Nucleus accumbens (tissue), 56 donors: ENCODE measurements at places on chromosomes 11 and 22.

DNA sequence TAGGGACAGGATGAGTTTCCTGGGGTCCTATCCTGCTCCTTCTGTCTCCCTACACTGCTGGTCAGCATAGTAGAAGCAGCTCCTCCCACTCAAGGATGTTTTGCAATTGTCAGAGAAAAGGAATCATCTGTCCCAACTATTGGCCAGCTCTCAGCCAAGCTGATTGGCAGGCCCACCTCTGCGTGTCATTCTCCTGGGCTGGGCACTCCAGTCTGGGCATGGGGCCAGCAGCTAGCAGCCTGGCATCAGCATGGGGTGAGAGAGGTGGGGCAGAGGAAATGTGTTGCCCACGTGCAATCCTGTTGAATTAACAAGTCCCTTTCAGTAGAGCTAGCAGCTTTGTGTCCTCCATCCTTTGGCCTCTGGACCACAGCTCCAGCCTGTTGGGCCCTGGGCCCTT, 14.1 kb downstream of the ANKK1 start:
- DNase-seq, result peak; percentile 37

DNA sequence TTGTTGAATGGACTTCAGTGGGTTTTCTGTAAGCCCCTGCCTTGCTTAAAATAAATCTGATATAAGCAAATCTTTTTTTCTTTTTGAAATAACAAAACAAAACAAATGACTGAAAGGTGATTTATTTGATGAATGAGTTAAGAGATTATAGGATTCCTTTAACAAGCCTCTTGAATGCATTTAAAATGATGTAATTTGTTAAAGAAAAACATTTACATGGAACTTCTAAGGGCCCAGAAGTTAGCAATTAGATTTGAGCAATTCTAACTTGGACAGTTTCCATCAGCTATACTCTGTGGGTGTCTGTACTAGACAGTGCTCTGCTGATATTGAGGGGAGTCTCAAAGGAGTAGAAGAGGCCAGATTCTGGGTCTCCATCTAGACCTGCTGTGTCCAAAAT, 143.5 kb upstream of the RAG2 start:
- DNase-seq, result no peak

DNA sequence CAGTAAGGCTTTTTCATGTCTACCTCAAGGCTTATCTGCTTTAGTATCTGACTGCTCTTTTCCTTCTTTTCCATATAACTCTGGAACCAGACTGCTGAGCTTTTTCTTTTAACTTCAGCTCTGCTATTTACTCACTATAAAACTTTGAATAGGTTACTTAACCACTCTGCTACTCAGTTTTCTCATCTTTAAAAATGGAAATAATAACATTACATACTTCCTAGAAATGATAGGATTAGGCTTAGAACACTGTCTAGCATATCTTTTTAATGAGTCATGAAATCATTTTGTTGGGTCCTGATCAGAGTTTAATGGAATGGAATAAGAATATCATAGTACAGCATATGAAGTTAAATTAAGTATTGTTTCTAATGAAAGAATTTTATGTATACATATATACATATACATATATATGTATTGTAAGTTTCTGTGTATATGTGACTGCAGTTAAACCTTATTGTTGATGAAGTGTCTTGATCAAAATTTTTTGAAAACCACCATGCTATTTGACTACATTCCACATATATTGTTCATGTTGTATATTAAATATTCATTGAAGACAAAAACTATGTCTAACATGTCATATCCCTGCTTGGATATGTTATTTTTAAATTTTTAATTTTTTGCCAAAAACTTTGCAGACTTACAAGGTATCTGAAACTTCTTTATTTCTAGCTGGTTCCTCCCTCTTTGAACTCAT, 120.2 kb downstream of the METTL15 start:
- DNase-seq, result no peak

- DNase-seq, result no peak
Measured at GRCh38 chr11:34970480-34970879, 54.1 kb downstream of the PDHX start.

DNA sequence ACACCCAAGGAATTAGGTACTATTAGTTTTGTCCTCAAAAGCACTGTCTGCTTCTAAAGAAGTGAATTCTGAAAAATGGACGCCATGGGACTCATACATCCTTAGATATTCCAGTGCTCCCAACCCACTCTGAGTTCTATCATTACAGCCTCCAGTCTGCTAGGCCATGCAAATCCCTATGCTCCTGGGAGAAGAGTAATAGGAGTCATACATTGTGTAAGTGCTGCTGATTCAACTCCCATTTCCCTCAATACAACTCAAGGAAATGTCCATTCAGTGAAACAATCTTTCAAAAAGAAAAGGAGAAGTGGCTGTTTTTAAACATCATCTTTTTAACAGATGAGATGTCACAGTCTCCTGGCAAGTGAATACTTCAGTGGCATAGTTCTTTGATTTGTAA, 590.2 kb upstream of the LRRC4C start:
- no peak for DNase-seq

DNA sequence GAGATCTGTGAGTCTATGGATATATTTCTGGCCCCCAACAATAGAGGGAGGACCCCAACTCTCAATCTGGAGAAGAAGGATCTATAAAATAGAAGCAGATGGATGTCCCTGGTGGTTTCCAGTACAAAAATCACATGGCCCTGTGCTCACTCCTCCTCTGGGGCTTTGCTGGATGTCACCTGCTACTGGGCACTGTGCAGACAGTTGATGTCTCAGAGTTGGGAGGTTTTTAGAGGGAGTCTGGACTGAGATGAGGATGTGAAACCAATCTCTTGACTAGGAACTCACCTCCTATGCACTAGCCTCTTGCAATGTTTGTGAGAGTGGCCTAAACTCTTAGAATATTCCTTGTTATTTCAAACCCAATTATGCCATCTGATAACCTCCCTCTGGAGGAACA, 107.2 kb downstream of the SCN3B start:
- no peak for DNase-seq

DNA sequence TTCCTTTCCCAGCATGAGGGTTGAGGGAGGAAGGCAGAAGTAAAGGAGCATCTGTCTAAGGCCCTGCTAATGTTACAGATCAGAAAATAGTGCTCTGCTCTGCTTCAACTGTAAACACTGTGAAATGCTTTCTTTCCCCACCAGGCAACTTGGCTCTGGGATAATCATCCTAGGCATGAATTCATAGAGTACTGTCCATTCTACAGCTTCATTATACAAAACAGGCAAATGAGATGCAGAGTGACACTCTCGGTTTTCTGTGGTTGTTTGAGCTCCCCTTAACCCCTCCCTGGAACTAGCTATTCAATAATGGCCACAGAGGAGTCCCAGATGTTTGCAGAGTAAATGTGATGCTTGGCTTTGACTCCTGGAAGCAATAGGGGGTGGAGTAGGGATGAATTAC, 184.3 kb upstream of the CTSC start:
- no peak for DNase-seq

GRCh38 chr11:134512571-134513538, 100.8 kb upstream of the B3GAT1 start:
- no peak for DNase-seq

DNA sequence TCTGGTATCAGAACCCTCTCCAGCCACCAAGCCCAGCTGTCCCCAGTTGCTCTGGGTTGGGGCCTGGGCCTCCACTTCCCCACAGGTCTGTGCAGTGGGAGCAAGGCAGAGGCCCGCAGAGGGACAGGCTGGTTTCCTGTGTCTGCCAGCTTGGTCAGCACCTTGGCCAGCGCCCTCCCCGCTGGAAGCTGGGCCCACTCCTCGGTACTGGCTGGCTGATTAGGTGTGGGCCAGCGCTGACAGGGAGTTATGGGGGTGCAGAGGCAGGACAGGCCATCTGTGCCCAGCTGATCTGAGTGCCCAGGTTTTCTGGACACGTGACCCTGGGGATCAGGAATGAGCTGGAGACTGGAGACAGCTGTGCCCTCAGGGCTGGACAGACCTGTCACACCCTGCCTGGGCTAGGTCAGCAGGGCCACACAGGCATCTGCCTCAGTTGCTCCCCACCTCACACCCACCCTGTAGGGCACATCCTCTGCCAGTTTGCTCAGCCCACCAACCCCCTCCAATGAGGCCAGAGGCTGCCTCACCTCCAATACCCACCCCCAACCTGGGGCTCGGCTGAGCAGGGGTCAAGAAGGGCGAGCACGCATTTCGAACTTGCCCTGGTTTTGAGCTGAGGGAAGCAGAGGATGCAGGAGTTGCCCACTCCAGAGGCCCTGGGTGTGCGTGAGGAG, 175.3 kb downstream of the IGLL1 start:
- no peak for DNase-seq

DNA sequence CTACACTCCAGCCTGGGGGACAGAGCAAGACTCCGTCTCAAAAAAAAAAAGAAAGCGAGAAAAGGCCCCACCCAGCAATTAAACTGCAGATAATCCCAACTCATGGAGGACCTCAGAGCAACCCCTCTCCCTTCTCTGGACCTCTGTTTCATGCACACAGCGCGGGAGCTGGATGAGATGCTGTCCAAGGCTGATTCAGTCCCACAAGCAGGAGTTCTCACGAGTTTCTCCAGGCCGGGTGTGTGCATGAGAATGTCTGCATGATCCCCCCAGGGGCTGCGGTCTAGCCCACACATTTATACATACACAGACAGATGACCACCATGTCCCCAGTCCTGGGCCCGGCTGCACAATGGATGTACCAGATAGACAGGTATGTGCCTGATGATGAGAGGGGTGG, 19.4 kb downstream of the ELFN2 start:
- DNase-seq, result no peak

DNA sequence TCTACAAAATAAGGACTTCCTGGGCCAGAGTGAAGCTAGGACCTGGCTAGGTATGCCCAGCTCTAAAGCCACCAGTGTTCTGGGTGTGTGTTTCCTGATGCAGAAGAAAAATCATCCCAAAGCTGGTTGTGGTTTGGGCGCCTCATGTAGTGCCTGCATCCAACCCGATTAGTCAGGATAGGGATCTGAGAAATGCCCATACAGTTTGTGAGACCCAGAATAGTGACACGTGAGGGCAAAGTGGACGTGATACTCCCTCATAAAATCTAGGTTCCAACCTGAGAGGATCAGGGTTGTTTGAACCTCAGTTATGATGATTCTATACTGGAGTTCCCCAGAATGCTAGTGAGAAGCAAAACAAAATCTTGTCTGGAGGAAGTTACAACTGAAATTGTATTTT, 238.4 kb downstream of the TBC1D22A start:
- no peak for DNase-seq

- DNase-seq, result no peak
Measured at GRCh38 chr11:71193431-71193830, 58.9 kb downstream of the SHANK2 start.
